ENCODE measurements at places on chromosomes 7 and 10.

DNA sequence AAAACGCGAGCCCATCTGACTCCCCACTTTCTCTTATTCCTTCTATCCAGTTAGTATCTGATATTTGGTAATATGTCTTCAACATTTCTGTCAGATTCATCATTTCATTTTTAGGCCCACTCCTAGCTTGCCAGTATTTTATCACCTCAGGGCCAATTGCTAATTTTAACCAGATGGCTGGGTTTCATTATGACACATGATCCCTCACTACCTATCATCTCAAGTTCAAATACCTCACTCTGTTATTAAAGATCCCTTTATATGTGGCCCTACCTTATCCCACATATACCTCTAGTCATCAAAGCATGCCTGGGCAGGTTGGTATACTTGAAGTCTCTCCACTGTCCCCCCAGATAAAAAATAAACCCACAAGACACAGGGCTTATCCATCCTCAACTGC, 104.9 kb downstream of the RNLS start:
- DNase-seq, result no peak

DNA sequence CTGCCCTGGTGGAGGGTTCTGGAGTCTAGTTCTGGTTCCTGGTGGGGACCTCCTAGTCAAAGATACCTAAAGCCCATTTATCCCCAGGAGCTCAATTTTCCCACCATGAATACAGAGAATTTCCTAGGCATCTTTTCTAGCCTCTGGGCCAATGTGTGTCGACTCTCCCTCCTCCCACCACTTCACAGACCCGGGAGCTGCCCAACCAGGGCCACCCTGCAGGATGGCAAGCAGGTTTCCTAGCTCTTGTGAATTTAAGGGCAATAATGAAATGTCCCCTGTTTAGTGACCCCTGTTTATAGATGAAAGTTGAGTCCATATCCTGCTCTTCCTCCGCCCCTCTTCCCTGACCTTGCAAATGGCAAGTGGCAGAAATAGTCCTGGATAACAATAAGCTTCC, 9.4 kb downstream of the DLX5 start:
- DNase-seq, result no peak

GRCh38 chr7:4241791-4242190, 440.3 kb upstream of the FOXK1 start:
- DNase-seq, result no peak

DNA sequence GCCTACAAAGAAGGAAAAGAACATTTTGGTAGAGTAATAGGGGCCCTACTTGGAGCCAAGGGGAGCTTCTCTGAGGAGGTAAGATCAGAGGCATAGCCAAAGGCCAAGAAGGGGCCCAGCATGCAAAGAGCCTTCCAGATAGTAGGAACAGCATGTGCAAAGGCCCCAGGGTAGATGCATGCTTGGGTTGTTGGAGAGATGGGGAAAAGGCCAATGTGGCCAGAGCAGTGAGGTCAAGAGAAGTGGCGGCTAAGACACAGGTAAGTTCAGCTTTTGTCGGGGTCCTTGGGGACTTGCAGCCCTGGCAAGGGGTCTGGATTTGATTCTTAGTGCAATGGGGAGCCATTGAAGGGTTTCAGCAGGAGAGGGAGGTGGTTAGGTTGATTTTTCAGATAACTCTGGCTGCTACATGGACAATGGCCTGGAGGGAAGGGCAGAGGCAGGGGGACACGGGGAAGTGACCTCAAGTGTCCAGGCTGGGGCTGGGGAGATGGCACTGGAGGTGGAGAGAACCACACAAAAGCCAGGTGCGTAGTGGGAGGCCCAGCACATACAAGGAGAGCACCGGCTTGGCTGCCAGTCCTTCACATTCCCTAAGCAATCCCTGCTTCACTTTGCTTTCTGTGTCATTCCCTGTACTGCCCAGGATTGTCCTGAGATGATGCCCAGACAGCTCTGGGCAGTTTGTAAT, 16.5 kb downstream of the GRID1 start:
- DNase-seq, result no peak

- DNase-seq, result no peak
Observed at GRCh38 chr10:98400482-98400881, 14.5 kb downstream of the PYROXD2 start.

Data from GM03348 (cell line).